ENCODE measurements at places on chromosomes 2 and 18.

DNA sequence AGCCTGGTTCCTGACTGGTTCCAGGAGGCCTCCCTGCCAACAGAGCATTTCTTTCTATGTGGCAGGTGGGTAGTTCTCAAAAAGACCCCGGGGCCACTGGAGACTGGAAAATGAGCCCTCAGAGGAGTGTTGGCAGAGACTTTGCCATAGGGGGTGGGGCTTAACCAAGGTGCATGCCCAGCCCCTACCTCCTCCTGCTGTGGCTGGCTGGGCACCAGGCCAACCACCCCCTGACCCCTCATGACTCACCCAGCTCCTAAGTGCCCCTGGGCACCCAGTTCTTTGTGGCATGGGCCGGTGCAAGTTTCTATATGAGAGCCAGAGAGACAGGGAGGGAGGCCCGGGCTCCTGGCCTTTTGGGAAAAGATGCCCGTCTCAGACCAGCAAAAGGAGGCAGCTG lies 98.2 kb upstream of the SMAD2 start:
- DNase-seq: no peak

DNA sequence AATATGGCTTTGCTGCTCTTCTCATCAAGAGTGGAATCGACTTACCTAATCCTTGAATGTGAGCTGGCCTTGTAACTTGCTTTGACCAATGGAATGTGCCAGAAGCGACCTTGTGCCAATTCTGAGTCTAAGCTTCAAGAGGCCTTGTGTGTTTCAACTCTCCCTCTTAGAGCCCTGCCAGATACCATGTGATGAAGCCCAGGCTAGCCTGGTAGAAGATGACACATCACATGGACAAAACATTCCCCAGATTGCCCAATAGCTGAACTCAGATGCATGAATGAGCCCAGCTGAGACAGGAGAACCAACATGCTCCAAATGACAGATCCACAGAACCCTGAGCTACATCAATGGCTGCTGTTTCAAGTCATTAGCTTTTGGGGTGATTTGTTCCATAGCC lies 4.2 kb upstream of the KLHL14 start:
- DNase-seq: no peak

GRCh38 chr2:23314687-23315086 lies 70.3 kb upstream of the KLHL29 start:
- DNase-seq: no peak

DNA sequence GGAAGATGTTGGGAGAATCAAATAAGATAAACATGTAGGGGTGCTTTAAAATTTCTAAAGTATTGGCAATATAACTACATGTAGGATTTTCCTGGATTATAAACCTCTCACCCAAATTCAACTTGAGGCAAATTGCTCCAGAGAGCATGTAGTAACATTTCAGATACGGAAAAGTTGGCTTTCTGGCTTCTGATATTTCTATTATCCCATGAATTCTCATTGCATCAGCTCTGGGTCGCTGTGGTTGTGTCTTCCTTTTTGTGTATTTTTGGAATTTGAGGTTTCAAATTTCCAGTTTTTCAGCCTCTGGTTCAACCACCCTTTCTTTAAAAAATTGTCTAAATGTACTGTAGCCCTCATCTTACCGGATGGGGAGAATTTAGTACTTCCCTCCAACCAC lies 32.3 kb downstream of the TGIF1 start:
- DNase-seq: no peak

DNA sequence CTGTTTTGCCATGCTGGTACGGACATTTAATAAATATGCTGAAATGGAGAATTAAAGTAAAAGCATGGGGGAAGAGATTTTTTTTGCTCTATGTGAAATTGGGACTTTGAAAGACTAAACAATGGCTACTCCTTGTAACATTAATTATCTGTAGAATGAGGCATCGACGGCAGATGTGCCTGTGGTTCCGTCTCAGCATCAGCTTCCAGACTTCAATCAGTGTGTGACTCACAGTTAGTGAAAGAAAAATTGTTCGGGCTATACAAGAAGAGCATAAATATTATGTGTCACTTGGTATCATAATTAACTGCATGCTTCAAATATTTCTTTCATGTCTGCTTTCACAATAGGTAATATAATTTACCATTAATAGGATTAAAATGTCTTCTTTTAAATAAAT lies 117.0 kb upstream of the SMIM21 start:
- no peak for DNase-seq

GRCh38 chr2:113078350-113078839 lies 10.6 kb downstream of the IL1F10 start:
- DNase-seq: no peak

- DNase-seq: no peak
Observed at GRCh38 chr2:191941376-191941929, 94.6 kb upstream of the CAVIN2 start.

GRCh38 chr2:11631462-11631861 lies 38.5 kb downstream of the NTSR2 start:
- DNase-seq: no peak

DNA sequence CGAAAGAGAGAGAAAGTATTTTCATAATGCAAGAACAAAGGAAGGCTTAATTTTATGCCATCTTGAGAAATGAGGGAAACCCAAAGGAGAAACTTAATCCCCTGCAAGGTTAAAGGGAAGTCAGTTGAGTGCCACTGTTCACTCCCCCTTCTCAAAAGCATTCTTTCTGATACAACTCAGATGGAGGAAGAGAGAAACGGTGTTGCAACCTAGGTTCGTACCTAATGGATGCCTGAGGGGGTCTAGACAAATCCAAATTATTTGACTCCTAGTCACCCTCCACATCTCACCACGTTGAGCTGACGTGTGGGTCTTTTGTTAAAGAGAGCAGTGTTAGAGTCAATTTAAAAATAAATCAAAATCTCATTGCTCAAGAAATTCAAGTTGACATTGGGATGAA lies 52.6 kb upstream of the UNC80 start:
- no peak for DNase-seq

DNA sequence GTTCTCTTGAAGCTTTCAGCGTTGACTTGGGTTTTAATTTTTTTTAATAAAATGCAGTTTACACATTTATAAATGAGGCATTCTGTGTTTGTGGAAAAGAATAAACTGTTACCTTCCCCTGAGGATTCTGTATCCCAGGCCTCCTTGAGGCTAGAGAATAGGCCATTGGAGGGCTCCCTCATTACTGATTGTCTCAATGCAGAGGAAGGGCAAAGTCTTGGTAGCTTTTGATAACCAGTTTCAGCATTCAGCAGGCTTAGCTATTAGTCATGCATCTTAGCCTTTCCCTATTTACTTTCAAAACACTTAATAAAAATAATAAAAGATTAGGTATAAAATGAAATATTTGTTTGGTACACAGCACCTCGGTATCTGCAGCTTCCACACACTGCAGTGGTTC lies 58.1 kb upstream of the OTX1 start:
- DNase-seq: no peak

- no peak for DNase-seq
Observed at GRCh38 chr2:45352506-45352905, 258.6 kb downstream of the SRBD1 start.

GRCh38 chr2:231991664-231992063 lies 30.2 kb downstream of the DIS3L2 start:
- DNase-seq: no peak

DNA sequence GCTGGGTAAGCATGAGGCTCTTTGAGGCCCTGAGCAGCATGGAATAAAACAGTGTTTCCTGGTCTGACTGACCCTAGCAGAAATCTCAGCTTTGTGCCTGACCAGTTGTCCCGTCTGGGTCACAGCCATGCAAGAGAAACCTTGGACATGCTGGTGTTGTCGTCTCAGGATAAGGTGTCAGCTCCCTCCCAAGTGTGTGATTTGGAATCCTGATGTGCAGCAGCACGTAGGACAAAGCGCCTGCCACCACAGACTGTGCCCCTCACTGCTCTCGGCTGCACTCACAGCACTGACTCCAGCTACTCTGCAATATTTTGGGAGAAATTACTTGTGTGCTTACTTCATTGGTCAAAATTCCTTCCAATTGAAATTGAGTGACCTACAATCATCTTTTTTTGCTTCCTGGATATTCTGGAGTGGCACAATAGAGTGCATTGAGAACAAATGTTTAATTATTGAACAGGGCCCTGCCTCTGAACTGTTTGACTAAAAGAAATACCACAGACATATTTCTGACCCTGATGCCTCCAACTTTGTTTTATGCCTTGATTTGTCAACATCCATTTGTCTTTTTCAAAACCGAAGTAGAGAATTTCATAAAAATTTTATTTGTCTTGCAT lies 352.4 kb downstream of the SOCS6 start:
- no peak for DNase-seq

DNA sequence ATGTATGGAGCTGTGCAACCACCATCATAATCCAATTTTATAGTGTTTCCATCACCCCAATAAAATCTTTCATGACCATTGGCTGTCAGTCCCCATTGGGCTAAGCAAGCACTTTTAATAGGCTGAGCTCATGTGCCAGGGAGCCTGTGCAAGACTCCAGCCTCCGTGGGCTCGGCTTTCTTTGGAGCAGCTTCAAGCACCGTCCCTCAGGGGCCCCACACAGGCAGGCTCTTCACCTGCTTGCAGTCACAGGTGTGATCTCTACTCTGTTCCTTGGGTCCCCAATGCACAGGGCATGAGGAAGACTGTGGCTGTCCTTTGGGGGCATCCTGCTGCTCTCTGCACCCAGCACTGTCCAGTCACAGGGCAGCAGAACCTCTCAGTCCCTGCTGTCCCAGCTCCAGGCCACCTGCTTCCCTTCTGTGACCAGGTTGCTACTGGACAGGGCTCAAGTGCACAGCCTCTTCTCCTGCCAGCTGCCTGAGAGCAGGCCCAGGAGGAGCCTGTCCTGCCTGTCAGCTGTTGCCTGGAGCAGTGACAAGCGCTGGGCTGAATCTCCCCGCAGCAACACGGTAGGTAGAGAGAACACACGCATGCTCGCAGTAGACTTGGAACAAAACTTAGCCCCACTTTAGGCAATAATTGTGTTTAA lies 40.7 kb upstream of the TMEM131 start:
- DNase-seq: no peak

- no peak for DNase-seq
Observed at GRCh38 chr2:207956771-207957170, 68.6 kb downstream of the PLEKHM3 start.

- DNase-seq: peak; percentile 6
Observed at GRCh38 chr2:23954325-23955014, 14.2 kb downstream of the UBXN2A start.

GRCh38 chr2:96301865-96302264 lies 3.5 kb downstream of the SNRNP200 start:
- no peak for DNase-seq

DNA sequence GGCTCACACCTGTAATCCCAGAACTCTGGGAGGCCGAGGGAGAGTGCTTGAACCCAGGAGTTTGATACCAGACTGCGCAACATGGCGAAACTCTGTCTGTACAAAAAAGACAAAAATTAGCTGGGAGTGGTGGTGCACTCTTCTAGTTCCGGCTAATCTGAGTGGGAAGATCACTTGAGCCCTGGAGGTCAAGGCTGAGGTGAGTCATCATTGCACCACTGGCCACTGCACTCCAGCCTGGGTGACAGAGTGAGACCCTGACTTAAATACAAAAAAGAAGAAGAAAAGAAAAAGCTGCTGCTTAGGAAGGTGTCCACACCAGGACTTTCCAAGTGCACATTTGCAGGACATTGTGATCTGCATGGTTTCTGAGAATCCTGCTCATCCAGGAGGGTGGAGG lies 16.4 kb downstream of the SKOR2 start:
- no peak for DNase-seq

DNA sequence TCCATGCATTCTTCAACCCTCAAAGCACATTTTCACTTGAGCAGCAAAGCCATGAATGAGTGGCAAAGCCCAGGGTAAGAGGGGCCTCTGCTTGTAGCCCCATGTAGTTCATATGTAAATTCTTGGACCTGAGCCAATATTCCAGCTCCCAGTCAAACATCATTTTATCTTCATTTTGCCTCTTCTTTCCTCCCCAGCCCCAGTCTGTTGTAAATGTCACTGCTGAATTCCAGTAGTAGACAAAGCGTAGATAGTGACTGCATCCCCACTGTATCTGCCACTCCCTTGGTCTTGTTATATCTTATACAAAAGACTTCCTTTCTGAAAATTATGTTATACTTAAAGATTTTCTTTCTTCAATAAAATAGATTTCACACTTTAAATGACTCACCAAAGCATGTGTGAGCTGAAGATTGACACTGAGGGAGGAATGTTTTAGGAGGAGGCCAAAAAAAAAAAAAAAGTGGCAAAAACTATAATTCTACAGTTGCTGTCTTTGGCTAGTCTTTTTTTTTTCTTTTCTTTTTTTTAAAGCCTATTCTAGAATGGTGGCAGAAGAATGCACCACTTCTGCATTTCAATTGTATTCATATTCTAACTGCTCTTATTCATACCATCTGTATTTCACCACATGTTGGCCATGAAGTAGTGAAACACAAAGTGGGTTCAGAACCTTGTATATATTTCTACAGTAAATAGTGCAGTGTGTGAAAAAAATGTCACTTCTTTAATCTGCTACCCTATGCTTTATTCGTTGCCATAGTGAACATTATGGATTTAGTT lies 306.1 kb downstream of the CPS1 start:
- no peak for DNase-seq

DNA sequence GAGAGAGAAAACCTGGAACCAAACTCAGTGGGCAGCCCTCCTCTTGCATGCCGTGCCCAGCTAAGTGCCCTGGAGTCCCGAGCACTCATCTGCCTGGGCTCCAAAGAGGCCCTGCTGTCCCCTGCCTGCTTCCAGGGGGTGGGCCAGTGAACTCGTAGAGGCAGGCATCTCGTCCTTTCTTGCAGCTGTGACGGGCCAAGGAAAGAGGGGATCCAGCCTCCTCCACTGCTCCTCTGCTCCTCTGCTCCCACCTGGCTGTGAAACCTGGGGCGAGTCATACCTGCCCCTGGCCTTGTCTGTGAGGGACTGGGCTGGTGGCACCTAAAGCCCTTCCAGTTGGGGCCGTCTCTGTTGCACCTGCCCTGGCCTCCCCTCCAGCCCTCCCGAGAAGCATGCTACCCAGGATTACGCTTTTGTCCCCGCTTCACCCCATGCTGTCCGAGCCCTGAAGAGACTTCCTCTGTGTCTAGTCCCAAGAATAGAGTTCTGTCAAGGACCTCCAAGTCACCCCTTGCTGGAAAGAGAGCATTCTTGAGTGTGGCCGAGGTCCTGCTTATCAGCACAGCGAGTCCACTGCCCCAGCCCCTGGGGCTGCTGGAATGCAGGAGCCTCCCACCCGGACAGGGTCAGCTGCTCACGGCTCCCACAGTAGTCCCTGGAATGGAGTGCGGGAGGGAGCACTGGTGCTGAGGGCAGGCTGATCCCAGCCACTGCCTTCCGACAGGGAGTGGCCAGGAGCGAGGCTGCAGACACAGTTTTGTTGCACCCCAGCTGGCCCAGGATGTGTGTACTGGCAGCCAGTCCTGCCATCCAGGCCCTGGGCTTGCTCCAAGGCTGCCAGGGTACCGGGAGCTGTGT lies 14.3 kb downstream of the KCNK3 start:
- no peak for DNase-seq

- no peak for DNase-seq
Observed at GRCh38 chr18:22191923-22192322, 22.5 kb downstream of the GATA6 start.

DNA sequence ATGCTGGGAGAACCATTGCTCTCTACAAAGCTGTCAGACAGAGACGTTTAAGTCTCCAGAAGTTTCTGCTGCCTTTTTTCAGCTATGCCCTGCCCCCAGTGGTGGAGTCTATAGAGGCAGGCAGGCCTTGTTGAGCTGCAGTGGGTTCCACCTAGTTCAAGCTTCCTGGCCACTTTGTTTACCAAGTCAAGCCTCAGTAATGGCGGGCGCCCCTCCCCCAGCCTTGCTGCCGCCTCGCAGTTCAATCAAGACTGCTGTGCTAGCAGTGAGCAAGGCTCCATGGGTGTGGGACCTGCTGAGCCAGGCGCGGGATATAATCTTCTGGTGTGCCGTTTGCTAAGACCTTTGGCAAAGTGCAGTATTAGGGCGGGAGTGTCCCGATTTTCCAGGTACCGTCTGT lies 52.7 kb upstream of the SCYGR2 start:
- peak; percentile 8 for DNase-seq

- no peak for DNase-seq
Observed at GRCh38 chr2:146806364-146807005, 1038.3 kb upstream of the ACVR2A start.

Data from CD4-positive, alpha-beta T cell treated with Interleukin-17A for 1 hour (primary cell).